ENCODE measurements at places on chromosomes 2 and 18.
A peak's percentile ranks its signal among the peaks of the same experiment; 100 is the strongest.

GRCh38 chr2:54772110-54772509 is 48.6 kb downstream of the EML6 start:
- no peak for DNase-seq

DNA sequence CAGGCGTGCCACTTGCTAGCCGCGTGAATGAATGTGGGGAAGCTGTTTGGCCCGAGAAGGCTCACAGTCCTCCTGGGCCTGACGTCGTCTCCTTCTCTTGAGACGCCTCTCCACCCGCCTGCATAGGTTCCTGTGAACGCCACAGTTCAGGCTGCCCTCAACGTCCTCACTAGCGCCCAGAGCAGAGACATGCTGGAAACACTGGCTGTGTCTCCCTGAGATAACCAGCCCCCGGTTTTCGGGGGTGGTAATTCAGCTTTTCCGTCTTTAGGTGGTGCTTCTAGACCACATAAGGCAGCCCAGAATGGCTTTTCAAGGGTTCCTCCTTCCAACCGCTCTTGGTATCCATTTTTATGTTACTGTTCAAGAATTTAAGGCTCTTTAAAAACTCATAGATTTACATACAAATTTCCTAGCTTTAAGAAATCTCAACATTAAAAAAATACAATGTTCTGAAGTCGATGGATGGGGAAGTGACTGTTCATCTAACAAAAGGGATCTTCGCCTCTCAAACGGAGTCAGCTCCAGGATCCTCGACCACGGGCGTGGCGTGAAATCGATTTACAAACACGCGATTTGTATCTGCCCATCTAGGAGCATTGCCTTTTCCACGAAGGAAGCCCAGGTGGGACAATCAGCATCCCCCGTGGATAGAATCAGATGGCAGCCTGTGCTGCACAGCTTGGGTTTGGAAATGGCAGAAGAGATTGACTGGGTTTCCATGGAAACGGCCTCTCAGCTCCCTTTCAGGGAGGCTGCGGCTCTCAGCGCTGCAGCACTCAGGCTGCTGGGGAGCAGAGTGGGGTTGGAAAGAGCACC is 110.6 kb upstream of the PXDN start:
- DNase-seq, result no peak

DNA sequence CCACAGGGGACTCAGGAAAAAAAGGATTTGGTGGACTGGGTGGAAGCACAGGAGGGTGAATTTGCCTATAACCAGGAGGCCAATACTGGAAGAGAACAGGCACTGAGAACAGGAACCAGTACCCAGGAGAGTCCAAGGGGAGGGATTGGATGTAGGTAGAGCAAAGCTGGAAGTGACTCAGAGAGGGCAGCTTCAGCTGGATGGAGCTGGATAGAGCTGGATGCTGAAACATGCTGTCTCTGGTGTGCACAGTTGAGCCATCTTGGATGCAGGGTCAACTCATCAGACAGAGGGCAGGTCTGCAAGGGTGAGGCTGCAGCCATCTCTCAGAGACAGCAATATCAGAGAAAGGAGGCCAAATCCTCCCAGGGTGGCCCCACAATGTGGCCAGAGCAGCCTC is 134.0 kb downstream of the GALNT14 start:
- DNase-seq, result no peak

GRCh38 chr2:65922794-65923193 is 490.4 kb upstream of the SPRED2 start:
- DNase-seq, result no peak

GRCh38 chr2:75241696-75242095 is 42.4 kb upstream of the TACR1 start:
- peak; percentile 19 for DNase-seq

DNA sequence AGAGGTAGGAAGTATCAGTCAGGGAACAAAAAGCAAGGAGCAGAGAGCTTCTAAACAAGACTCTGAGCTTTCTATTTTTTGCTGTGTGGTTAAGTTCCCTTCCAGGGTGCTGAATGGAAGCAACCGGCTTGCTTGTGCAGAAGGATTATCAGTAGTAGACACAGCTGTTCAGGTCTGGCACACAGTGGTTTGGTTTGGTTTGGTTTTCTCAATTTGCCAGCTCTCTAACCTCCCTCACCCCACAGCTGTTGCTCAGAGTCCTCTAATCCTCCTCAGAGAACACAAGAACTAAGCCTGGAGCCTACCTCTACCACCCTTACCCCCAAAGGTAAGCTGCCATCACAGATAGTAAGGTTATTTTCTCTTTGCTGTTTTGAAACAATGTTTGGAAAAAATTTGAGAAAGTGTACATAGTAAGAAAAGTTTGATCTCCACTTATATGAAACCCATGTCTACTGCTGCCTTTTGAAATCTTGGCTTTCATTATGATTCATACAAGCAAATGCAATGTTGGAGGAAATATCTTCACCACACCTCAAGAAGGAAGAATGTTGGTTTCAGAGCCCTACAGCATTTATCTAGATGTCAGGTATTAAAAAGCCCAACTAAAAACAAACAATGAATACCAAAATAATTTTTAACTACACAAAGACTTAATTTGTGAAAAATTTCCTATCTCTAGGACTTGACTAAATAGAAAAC is 255.3 kb downstream of the NR4A2 start:
- no peak for DNase-seq

- DNase-seq, result no peak
Measured at GRCh38 chr2:191631754-191632153, 46.2 kb upstream of the NABP1 start.

GRCh38 chr2:147420947-147421675 is 423.7 kb upstream of the ACVR2A start:
- no peak for DNase-seq

DNA sequence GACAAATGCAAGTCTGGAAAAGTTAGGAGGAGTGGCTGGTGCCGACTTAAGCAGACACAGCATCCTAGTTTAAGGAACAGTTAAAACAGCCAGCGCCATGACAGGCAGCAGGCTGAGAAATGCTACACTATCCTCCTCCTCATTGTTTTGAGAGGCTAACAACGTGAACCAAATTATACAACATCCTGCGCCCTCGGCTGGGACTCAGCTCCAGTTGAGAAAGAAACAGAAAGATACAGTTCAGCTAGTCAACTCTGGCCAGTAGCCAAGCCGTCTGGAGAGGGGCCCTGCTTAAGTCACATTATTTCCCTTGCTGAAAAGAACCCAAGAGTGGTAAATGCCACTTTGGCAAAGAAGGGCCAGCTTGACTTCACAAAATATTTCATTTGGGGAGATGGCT is 90.2 kb downstream of the BCL11A start:
- DNase-seq, result no peak

DNA sequence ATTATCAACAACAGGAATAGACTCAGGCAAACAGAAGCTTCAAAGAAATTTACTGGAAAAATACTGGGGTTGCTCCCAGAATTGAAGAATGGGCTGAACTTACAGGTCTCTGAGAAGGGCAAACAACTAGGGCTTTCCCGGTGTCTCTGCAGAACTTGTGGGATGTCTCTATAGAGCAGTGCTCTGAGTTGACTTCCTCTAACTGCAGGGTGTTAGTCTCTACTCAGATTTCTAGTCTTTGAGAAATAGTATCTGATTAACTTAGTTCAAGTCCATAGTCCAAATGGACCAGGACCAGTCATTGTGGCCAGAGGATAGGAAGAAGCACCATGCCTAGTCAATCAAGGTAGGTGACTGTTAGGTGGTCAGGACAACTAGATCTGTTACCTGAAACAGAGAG is 45.8 kb downstream of the LIMS1 start:
- DNase-seq, result no peak

DNA sequence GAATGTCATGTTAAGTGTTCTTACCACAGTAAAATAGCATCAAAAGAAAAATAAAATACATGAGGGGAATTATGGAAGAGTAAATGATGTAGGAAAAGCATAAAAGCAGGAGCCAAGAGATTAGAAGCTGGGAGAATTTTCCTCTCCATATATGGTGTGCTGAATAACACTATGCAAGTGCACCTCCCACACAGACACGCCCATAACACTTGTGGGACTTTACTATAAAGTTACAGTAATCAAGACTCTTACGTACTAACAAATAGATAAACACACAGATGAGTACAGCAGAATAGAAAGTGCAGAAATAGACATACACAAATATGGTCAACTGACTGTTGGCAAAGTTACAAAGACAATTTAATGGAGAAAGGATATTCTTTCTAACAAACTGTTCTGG is 16.0 kb upstream of the SPHKAP start:
- no peak for DNase-seq

DNA sequence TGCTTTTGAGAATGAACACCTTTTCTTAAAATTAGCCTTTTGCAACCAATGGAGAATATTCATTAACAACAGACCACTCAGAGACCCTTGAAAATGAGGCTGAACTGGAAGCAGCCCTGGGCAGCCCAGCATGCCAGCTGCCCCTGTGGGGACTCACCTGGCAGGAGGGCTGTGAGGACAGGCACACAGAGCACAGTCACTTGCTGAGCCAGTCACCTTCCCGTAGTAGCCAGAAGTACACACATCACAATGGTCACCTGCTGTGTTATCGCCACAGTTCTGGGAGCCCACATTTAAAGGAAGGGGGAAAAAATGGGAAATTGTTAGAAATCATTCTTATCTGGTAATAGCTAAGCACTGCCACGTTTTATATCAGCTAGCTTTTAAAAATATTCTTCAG is 115.5 kb downstream of the LAMA1 start:
- DNase-seq, result no peak

DNA sequence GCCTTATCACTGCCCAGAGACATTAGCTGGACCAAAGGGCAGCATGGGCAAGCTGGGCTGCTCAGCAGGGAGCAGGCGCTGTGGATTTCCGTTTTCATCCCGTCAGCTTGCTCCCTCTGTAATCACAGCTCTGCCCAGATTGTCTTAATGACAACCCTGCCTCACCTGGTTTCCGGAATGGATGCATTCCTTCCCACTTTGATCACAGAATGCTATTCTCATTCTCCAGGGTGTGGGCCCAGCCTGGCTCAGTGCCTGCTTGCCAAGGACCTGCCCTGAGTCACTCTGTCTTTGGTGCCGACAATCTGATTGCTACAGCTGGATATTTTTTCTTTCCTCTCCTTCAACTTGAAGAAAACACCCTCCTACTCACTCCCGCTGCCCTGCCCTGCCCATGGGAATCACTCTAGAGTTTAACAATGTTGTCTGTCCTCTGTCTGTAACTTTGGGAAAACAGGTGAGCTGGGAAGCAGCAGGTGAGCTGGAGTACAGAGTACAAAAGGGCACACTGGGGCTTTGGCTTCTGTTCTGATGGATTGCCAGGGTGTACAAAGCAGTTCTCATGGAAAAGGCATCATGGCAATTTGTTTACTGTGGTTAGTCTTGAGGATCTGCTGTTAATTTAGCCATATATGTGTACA is 27.2 kb upstream of the FAM136A start:
- no peak for DNase-seq

GRCh38 chr2:16663121-16663905 is 2.3 kb downstream of the CYRIA start:
- DNase-seq, result no peak

DNA sequence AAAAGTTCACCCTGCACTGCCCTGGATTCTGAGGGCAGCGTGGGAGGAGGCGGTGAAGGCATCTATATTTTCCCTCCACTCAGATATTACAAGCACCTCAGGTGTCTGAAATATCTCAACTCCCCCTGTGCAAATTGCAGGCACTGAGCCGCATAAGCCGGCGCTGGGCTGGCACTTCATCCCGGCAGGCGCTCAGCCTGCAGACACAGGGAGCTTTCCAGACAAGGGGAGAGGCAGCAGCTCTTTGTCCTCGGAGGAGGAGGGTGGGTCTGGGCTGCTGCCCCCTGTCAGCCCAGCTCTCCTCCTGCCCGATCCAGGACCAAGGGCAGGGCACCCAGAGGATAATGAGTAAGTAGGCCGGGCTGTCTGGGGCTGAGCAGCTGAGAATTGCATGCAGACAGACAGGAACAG is 189.3 kb upstream of the MYT1L start:
- no peak for DNase-seq

GRCh38 chr2:64992990-64993389 is 3.8 kb downstream of the SLC1A4 start:
- DNase-seq, result no peak

GRCh38 chr2:171309455-171310286 is 124.1 kb downstream of the METTL8 start:
- no peak for DNase-seq

DNA sequence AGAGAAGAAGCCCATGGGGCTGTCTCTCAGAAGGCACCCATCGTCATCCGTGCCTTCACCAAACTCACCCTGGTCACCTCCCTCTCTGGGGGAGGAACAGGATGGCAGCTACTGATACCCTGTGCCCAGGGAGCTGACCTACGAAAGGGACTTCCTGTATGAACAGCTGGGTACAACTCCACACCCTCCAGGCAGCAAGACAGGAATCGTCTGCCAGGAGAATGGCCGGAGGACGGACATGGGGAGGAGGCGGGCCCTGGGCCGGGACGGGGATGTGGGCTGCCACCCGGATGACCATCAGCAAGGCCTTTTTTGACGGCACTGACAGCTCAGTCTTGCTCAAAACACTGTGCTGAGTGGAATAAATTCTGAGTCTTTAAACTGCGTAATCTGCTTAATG is 243.6 kb downstream of the HDAC4 start:
- DNase-seq, result no peak

DNA sequence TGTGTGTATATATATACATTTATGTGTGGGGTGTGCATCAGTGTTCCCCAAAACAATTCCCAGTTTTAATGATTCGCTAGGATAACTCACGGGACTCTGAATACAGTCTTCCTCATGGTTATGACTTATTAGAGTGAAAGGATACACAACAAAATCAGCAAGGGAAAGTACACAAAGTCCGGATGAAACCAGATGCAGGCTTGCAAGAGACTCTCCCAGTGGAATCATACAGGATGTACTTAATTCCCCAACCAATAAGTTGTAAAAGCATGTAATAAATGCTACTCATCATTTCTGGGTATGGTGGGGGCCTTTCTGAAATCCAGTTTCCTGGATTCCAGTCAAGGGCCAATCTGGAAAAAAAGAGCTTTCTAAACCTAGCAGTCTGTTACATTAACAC is 654.1 kb upstream of the SYT4 start:
- no peak for DNase-seq

GRCh38 chr18:38900445-38900844 is 1334.8 kb upstream of the CELF4 start:
- no peak for DNase-seq

DNA sequence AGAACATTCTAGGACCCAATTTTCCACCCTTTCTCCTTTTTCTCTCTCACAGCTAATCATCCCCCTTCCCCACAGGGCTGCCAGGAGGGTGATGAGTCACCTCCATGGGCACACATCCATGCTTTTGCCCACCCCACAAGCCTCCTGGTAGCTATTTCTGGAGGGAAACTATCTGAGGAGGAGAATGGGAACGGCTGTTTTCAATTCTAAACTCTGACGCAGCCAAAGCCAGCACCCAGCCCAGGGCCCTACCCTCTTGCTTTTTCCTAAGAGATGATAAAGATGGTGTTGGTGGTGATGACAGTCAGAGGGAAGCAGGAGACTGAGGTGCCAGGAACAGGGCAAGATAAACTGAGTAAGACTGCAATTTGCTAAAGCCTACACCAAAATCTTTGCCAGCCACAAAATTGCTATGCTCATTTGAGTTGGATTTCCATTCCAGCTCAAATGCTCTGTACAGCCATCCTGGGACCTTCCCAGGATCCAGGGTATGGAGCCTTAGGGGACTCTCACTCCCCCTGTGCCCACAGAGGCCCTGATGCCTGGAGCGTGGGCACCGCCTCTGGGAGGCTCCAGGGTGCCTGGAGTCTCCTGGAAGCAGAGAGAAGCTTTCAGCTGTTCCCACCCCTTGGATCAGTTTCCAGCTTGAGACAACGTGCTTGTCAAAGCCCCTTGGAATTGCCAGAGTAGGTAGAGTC is 62.0 kb upstream of the FZD7 start:
- DNase-seq, result no peak

- no peak for DNase-seq
Measured at GRCh38 chr2:118593257-118593656, 254.2 kb downstream of the EN1 start.

- peak; percentile 24 for DNase-seq
Measured at GRCh38 chr18:616380-616995, 19.7 kb downstream of the CLUL1 start.
